AG20443 (cell line): ENCODE measurements at places on chromosomes 7 and 10.

DNA sequence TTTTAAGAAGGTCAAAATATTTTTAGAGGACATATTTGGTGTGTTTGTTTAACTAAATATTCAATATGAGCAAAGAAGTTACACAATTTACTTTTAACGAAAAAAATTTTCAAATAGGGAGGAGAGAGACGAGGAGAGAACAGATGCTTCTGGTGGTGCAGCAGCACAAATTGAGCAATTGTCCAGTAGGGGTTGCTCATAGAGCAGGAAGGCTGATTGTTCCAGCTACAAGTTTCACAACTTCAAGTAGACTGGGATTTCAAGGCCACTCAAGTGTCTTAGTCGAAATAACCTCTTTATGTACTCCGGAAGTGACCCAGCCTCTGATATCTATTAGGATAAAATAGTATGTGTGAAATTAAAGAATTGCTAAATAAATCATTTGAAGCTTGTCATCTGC lies 197.9 kb downstream of the HDAC9 start:
- peak; percentile 77 for DNase-seq

GRCh38 chr7:66683770-66684123 lies 55.1 kb downstream of the KCTD7 start:
- DNase-seq: no peak

DNA sequence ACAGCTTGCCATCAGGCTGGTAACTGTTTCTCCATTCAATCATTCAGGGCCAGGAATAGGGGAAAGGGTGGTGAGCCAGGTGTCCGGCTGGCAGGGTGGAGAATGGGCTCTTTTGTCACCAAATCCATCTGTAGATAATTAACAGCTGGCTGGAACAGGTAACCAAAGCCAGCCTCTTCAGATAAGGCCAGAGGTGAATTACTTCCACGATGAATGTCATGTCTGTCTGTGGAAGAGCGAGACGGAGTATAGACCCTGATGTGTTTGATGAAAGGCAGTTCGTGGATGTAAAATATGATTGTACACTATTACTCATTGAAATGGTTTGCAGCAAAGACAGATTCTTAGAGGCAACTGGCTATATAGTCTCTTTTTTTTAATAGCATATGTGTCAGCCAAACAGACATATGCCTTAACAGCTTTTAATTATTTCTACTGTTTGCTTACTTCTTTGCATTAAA lies 149.8 kb downstream of the KLF6 start:
- no peak for DNase-seq

DNA sequence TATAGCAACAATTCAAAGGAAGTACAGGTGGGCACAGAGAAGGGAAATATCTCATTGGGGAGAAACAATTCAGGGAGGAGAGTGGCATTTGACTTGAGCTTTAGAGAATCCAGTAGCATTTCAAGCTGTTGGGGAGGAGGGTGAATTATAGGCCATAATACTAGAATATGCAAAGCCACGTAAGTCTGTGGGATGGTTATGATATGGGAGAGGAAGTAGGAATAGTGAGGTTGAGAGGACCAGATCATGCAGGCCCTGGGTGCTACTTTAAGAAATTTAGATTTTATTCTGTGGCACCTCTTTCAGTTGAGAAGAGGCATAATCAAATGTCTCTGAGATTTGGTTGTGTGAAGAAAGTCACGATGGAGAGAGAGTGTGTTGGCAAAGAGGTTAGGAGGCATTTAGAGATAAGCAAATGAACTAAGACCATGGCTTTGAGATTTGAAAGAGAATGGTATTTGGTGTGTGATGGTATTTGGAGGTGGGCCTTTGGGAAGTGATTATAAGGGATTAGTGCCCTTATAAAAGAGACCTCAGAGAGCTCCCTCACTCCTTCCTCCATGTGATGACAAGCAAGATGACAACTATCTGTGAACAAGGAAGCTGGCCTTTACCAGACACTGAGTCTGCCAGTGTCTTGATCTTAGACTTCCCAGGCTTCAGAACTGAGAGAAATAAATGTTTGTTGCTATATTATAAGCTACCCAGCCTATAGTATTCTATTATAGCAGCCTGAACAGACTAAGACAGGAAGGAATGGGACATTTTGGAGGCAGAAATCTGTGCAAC lies 15.1 kb downstream of the ADD3 start:
- no peak for DNase-seq

DNA sequence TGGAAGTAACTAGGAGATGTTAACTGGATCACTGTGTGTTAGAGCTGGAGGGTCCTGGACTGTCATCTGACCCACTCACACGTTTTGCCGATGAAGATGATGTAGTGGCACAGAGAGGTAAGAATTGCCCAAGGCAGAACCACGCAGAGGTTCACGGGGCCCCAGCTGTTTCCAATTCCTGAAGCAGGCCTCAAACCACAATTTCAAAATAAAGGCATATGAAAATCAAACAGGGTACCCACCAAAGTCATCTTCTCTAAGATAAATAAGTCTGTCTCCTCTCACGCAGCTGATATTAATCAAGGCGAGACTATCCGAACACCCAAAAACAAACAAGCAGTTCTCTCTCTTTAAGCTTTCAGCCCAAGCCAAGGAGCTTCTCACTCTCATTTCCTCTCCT lies 113.3 kb upstream of the JCAD start:
- DNase-seq: peak; percentile 26

- no peak for DNase-seq
Observed at GRCh38 chr10:80921032-80921431, 383.3 kb downstream of the SH2D4B start.

- no peak for DNase-seq
Observed at GRCh38 chr10:7507887-7508726, 97.3 kb upstream of the SFMBT2 start.

GRCh38 chr7:81632418-81632817 lies 137.4 kb downstream of the HGF start:
- DNase-seq: no peak

DNA sequence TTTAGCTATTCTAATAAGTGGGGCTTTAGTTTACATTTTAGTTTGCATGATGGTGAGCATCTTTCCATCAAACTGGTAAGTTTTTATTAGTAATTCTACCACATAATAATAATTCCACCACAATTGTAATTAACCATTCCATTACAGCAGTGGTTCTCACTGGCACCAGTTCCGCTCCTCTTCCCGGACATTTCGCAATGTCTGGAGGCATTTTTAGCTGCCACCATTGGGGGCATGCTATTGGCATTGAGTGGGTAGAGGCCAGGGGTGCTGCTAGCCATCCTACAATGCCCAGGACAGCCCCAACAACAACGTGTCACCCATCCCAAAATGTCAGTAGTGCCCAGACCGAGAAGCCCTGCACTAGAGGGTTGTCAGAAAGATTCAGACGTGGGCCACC lies 31.4 kb downstream of the ADRB1 start:
- DNase-seq: no peak

- no peak for DNase-seq
Observed at GRCh38 chr7:112005205-112005775, 200.9 kb downstream of the DOCK4 start.

DNA sequence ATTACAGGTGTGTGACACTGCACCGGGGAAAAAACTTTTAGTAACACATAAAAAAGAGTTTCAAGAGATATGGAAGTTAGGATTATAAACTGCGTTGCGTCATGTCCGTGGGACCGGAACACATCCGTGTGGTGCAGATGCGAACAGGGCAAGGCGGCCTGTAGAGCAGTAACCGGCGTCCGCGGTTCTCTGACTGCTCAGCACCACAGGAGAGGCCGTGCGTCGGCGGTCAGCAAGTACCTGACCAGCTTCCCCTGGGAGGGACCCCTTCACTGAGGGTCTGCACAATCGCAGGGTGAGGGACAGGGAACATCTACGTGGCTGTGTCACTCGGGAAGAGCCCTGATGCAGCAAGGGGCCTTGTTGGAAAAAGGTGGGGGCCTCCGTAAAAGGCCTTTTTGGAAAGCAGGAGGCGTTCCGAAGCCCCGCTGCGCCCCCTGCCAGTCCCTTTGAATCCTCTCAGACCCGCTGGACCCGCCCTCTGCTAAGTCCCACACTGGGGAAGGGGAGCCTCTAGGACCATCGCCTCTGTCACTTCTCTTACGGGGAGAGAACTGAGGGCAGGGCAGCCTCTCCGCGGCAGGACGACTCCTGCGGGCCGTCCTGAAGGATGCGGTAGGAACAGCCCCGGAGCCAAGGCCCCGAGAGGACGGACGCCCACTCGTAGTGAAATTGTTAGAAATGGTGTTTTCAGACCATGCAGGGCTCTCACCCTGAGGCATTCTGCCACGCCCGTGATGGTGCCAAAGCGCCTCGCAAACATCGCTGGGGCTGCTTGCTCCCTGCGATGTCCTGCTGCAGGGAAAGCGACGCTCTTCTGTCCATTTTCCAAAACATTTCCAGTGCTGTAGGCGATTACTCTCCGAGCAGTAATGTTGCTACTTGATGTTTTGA lies 771.6 kb upstream of the COBL start:
- DNase-seq: no peak

- no peak for DNase-seq
Observed at GRCh38 chr7:158064631-158065030, 523.0 kb downstream of the PTPRN2 start.

- no peak for DNase-seq
Observed at GRCh38 chr7:74051193-74051592, 23.2 kb downstream of the ELN start.

DNA sequence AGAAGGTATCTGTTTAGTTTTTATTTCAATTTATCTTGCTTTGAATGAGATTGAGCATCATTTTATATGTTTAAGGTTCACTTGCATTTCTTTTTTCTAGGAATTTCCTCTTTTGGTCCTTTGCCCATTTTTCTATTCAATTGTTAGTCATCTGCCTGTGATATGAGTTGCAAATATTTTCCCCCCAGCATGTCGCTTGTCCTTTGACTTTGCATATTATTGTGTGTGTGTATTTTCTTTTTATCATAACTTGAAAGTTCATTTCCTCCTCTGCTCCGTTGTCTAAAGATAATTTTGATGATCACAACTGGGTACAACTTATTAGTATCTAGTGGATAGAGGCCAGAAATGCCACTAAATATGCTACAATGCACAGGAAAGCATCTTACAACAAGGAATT lies 132.7 kb upstream of the MDFIC start:
- no peak for DNase-seq

GRCh38 chr10:88952647-88953111 lies at the start of gene ACTA2:
Gene ACTA2, minus strand, starts transcription at chr10:88952773. Its CDS starts 3,843 bp downstream, at chr10:88948930.
- DNase-seq: peak; percentile 46

GRCh38 chr7:43489257-43489656 lies 93.7 kb upstream of the STK17A start:
- DNase-seq: no peak

DNA sequence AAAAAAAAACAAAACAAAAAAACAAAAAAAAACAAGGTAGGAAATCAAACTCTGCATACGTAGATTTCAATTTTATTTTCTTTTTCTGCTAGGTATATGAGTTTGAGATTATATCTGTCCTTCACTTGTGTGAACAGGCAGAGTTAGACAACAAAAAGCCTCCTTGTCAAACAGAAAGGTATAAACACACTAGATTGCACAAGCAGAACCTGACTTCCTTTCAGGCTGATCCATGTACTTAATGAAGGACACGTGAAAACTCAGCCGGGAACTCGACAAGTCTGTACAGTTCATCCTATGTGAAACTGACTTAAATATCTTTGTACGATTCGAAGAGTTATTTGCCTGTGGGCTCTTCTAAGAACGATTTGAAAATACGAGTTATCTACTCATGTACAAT lies 254.1 kb downstream of the ARL4A start:
- DNase-seq: no peak

- no peak for DNase-seq
Observed at GRCh38 chr10:112532189-112532588, 85.2 kb downstream of the VTI1A start.

DNA sequence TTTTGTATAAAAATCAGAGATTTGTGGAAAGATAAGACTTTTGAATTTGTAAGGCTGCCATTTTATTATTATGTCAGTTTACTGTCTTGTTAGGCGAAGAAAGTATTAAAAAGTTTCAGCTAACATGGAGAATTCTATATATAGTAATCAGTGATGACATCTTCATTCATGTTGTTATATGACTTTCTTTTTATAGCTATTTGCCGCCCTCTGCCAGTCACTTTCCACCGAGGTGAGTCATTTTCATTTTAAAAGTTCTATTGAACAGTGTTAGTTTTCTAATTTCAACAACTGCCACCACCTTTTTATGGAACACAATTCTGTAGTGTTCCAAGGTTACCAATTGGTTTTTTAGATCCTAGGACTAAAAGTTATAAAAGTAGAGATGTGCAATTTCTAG lies 11.8 kb downstream of the CUTC start:
- DNase-seq: no peak

GRCh38 chr10:101305320-101306241 lies 48.4 kb upstream of the BTRC start:
- no peak for DNase-seq

- peak; percentile 48 for DNase-seq
Observed at GRCh38 chr7:816751-817671, 15.3 kb upstream of the SUN1 start.

DNA sequence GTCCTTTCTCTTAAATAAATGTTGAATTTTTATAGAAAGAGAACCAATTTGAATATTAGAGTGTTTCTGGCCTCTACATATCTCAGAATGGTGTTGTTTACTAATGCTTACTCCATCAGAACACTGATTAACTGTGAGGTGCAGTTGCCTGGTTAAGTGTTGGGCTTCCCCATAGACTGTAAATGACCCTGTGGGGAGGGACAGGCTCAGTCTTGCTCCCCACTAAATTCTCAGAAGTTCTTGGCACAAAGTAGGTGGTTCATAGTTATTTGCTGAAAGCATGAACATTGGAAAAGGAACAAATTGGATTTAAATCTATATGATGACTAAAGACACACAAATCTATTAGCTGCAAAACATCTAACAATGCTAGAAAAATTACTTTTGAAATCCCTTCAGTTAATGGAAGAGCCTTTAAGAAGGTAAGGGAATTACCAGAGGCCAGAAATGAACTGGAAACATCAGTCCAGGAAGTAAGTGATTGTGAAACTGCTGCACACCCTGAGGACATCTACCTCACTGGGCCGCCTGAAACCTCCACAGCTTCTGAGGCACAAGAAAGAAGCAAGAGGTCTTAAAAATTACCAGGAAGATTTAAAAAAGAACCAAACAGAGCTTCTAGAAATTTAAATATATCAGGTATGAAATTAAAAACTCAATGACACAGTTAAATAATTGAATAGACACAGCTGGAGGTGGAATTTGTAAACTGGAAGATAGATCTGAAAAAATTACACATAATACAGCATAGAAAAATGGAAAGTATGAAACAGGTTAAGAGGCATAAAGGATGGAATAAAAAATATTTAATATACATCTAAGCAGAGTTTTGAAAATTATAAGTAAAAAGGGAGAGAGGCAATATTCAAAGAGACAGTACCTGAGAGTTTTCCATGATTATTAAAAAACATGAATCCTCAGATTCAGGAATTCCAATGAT lies 17.8 kb upstream of the COMTD1 start:
- DNase-seq: no peak

GRCh38 chr7:151851782-151852181 lies 25.1 kb downstream of the PRKAG2 start:
- DNase-seq: no peak
